Spleen (tissue), 13 donors: ENCODE measurements at places on chromosomes 2 and 18. TPM values are rescaled to one million over a fixed set of nuclear protein-coding genes. Genes with fewer than 3 reads are reported as not detected.

- DNase-seq = no peak
Measured at GRCh38 chr2:219689676-219690628, 62.5 kb downstream of the SLC4A3 start.

DNA sequence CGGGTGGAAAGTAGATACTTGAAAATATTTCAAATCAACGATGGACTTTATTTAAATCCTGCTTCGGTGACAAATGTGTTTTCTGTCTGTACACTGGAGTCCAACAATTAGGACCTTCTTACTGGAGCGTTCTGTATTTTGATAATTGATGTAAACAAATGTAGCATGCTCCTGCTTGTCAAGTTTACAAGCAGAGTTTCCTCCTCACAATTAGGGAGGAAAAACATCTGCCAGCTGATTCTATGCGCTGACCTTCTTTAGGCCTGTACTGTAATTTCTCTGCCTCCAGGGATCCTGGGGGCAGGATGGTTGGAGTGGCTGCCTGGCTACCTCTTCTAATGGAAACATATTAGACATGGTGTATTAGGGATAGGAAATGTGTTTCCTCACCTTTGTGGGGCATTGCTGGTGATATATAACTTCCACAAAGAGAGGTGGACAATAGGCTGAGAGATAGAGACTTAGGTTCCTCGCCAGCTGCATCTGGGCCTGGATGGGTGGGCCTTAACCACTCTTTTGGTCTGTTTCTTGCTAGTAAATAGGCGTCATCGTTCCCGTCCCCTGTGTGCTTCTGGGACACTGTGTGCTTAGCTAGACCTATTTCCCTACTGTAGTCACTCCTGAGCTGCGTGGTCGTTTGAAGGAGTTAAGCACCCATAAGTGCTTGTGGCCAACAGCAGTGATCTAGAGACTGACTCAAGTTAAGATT lies 19.3 kb downstream of the GATA6 start:
- no peak for DNase-seq

DNA sequence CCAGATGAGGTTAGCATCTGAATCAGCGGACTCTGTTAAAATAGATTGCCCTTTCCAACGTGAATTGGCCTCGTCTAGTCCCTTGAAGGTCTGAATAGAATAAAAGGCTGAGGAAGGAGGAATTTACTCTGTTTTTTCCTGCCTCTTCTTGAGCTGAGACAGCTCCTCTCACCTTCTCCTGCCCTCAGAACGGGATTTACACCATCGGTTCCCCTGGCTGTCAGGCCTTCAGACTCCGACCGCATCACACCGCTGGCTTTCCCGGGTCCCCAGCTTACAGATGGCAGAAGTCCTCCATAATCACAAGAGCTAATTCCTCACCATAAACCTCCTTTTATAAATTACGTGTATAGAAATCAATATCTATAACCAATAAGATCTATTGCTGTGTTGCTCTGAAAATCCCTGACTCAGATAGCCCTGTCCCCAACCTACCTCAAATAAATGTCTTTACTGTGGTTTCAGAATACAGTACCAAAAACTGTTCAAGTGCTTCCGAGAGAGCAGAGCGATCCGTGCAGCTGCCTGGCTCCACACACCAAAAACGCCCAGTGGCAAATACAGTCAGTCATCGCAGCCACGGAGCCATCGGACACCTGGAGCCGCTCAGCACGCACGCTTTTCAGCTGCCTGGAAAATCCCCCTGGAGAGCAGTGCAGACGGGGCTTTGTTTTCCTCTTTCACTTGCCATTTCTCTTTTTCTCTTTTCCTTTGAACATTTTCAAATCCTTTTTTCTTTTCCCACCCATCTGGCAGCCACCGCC lies 196.9 kb downstream of the NRP2 start:
- no peak for DNase-seq

GRCh38 chr18:31302991-31303390 lies 15.0 kb upstream of the DSG1 start:
- DNase-seq = no peak

GRCh38 chr2:74675090-74675489 lies 21.0 kb downstream of the SEMA4F start:
- no peak for DNase-seq

GRCh38 chr2:34806891-34807290 lies 1207.8 kb upstream of the FAM98A start:
- no peak for DNase-seq

DNA sequence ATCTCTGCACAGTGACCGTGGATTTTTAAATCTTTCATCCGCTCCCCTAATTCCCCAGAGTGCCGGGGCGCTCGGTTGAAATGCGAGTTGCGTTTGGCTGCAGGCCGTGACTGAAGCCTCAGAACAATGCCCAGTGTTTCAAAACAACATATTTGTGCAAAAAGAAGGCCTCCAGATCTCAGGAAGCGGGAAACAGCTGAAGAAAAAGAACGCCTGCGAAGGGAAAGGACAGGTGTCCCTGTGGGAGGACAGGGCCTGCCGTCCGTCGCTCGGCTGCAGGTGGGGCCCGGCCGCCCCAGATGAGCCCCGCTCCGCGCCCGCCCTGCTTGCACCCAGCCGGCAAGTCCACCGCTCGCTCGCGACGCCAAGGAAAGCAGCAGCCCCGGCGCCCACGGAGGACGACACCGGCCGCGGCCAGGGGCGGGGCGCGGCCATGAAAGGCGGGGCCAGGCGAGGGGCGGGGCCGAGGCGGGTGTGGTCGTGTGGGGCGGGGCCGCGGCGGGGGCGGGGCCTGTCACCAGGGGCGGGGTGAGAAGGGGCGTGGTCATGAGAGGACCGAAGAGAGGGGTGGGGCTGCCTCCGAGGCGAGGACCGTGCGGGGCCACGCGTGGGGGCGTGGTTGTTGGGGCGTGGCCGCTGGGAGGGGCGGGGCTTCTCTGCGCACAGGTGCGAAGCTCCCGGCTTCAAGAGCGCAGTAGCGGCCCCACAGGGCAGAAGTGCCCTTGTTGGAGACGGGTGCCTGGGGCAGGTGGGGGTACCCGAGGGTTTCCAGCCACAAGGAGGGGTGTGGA lies 17.6 kb upstream of the BOK start:
- peak; percentile 79 for DNase-seq

DNA sequence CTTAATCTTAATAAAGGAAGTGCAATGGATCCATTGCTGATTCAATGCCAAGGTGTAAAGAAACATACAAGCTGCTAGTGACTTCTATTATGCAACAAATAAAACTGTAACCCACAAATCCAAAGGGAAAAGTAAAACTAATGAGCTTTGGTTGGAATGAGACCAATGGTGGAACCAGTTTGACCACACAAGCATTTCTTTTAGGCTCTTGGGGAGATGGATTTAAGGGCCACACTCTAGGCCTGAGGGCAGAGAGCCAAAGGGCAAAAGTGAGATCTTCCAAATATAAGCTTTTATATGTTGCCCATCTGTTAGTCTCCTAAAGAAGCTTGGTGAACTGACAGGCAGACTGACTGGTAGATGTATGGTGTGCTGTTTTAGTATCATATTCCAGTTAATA lies 41.5 kb upstream of the MMADHC start:
- no peak for DNase-seq

INHBB gene
- total RNA-seq = 0.68 TPM

SCN7A gene
- 7.7 TPM for total RNA-seq

CTAGE1 gene
- total RNA-seq = not detected

ARL4C gene
- total RNA-seq = 80.0 TPM

MC5R gene
- not detected for total RNA-seq
